ENCODE measurements at places on chromosomes 1 and 21.
A peak's percentile ranks its signal among the peaks of the same experiment; 100 is the strongest.

- no peak for DNase-seq
These were observed 97.4 kb downstream of the LACTBL1 start for GRCh38 chr1:22875241-22875640.

DNA sequence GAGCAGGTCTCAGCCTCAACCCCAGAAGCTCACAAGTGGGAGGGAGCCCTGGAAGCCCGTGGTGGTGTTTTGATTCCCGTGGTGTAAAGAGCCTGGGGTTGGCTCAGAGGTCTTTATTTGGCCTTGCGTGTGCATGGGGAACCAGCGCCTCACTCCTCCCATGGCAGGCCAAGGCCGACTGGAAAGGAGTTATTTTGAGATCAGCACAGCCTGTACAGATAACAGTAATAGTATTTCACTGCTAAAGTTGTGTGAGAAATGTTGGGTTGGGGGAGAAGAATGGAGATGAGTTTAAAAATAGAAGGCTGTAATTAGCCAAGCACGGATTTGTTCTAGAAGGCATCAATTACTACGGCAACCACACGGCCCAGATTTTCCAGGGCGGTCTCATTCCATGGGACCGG, 186.5 kb downstream of the DYRK1A start:
- no peak for DNase-seq

DNA sequence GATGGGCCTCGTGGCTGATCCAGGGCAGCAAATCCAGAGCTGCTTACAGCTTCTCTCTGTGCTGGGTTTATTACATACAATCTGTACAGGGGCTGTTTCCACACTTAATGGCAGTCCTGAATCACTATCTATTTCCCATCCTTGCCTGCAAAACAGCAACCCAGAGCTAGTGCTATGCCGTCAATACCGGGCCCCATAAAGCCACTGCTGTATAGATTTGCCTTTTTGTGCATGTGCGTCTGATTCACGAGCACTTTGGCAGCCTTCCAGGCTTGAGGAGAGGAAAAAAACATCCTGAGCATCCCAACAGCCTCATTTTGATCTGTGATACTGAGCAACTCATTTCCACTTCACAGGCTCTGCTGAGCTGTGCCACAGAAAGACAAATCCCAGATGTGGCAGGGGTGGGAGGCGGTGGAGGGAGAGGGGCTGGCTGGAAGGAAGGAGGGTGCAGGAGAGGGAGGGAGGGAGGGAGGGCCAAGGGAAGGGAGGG, 65.2 kb upstream of the TARBP1 start:
- peak; percentile 84 for DNase-seq

GRCh38 chr1:23614032-23614660, 54.8 kb upstream of the ID3 start:
- DNase-seq: no peak

- DNase-seq: no peak
These were observed 23.2 kb downstream of the ARID4B start for GRCh38 chr1:235304549-235305451.

DNA sequence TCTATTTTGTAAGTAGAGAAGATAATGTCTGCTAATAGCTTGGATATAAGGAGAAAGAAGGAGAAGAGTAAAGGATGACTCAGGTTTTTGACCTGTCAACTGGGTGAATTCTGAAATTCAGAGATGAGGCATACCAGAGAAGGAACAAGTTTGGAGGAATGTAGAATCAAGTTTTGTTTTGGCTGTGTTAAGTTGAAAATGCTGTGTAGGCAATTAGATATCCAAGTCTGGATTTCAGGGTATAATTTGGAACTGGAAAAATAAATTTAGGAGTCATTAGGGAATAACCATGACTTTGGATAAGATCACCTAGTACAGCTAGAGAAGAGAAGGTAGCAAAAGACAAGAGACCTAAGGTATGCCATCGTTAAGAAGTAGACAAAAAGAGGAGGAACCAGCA, 22.4 kb upstream of the GNG4 start:
- DNase-seq: no peak

DNA sequence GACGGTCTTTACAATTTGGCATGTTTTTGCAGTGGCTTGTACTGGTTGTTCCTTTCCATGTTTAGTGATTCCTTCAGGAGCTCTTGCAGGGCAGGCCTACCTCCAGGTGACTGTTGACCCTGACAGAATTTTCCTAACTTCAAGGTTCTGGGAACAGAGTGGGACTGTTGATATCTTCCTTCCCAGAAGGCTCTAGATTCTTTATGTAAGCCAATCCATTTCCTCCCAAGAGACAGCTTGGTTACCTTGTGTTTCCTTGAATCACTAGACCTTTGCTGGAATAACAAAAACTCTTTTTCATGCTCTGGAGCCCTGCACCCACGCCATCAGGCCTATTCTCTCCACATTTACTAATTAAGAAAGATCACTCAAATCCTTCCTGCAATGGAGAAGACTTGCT, 67.0 kb downstream of the C21orf91 start:
- DNase-seq: no peak

DNA sequence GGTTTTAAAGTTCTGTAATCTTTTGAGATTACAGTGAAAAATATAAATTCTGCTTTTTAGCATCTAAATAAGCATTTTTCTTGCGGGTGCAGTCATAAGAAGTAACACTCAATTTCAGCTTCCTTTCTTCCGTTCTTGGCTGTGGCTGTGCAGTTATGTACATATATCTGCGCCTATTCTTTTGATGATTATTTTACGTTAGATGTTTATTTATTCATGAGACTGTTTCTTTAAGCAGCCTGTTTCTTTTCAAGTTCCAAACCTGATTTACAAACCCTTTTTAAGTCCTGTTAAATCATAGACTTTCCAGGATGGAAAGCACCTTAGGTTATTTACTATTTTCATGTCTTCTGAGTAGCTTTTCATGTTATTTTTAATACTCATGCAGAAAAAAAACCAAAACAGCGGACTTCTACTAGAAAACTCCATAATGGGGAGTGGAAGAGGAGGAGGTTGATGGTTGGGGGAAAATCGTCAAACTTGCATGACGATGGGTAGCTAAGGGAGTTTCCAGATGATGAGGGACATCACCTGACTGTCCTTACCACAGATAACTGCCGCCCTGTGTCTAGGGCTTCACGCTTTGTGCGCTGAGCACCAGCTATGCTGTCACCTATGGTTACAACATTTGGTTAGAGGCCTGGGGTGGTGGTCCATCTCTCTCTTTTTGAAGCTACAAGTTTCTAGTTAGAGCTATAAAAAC, 2.6 kb downstream of the PRDM2 start:
- DNase-seq: no peak

DNA sequence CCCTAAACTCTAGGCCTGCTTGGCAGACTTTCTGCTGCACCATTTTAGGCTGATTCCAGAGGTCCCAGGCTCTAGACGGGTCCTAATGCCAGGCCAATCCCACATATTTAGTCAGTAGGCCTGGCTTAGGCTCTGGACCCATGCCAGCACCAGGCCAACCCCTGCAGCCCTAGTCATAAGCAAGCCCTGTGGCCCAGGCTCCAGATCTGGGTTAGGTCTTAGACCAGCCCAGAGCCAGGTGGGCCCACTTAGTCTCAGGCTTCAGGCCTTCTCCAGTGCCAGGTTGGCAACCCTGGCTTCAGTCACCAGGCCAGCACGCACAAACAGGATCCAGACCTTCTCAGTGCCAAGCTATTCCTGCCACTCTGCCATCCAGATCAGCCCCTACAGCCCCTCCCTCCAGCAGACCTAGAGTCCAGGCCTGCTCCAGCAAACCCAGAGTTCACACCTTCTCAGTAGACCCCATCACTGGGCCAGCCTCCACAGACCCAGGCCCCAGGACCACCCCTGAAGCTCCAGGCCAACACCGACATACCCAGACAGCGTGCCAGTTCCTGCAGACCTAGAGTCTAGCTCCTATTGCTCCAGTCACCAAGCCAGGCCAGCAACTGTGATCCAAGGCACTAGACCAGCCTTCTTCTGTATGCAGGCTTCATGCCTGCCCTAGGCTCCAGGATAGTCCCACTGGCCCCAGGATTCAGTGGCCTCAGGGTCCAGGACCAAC, 467.6 kb downstream of the RWDD3 start:
- DNase-seq: no peak

DNA sequence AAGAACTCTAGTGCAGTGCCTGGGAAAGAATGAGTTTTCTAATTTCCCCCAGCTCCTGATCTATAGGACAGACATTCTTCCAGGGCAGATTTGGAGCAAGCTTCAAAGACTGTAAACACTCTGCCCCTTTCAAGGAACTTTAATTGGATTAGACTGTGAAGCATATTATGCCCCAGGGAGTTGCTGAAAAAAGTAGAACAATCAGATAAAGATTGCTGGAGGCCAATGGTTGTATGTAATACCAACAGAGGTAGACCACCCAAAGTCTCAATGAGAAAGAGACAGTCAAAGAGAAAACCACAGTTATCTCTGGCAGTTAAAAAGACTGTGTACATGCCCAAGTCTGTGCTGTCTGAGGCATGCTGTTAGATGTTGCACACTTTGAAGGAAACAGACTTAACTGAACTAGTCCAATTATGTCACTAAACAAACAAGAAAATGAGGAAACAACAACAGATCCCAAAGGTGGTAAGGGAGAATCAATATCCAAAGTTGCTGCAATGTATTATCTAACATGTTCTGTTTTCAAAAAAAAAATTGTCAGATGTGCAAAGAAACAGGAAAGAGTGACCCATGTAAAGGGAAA, 24.4 kb downstream of the C4BPA start:
- DNase-seq: peak; percentile 16

GRCh38 chr1:25051504-25051903, 121.4 kb upstream of the RUNX3 start:
- no peak for DNase-seq

- no peak for DNase-seq
These were observed 79.2 kb downstream of the NIBAN1 start for GRCh38 chr1:184895086-184895485.

DNA sequence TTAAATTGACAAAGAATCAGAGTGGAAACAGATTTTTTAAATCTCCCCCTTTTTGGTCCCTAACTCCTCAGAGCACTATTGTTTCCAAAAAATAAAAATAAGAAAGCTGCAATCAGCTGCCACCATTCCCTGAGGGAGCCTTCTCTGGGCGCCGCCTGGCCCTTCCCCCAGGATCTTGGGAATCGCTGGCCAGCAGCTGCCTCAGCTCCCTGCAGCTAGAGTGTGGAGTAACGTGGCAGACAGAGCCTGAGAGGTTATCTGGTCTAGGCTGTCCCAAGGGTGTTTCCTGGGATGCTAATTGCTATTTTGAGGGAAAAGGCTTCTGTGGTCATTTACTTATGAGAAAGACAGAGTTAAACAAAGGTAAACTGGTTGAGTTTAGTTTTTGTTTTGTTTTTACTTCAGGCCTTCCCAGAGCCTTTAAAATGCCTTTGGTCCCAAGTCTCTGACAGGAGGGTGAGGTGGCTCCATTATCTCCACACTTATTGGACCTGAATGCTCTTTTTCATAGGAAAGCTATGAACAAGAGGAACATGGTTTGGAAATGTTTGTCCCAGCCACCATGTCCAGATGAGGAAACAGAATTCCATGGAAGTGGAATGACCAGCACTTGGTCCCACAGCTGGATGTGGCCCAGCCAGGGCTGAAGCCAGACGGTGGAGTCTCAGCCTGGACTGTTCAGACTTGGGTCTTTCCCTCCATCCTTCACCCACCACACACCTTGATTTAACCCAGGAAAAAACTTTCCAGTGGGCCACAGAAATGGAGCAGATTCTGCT, 14.1 kb upstream of the KIAA1614 start:
- no peak for DNase-seq

DNA sequence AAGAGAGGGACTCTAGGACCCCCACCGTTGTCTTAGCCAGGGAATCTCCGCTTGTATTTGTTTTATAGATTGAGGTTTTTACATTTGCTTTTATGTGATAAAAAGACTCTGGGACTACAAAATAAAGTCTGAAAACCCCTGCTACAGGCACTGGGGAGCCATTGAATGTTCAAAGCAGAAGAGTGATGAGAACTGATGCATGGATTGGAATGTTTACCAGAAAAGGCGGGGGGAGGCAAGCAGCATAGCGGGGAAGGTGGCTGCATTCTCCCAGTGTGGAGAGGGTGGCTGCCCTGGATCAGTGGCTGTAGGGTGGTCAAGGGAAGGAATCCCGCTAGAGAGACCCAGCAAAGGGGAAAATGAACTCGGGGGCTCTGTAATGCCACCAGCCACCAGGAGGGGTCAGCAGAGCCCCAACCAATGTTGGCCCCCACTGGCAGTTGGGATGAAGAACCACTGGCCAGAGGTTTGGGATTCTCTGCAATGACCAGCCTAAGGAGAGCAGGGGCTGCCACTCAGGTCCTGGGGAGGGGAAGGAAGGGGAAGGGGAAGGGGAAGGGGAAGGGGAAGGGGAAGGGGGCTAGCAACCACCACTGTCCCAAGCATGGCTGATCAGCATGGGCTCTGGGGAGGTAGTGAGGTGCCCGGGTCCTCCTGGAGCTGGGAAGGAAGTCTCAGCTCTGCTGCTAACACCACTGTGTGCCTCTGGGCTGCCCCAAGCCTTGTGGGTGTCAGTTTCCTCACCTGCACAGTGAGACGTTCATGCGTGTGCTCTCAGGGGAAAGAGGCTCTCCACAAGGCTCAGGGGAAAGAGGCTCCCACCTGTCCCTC, 19.2 kb upstream of the PEF1 start:
- DNase-seq: no peak

DNA sequence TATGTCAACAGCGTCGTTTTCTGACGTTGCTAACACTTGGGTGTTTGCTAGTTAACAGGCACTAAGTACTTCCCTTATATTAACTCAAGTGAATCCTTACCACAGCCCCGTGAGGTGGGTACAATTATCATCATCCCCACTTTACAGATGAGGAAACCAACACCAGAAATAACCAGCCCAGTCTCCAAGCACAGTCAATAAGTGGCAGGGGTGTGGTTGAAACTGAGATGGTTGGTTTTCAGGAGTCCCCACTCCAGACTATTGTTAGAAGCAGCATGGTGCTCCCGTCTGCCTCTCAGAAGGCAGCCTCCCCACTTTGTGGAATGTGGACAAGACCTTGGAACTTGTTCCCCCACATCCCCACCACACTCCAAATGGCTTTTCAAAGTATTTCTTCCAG, 45.7 kb upstream of the ACOT11 start:
- DNase-seq: no peak

Data from SK-N-MC (cell line).